ENCODE measurements at places on chromosomes 4 and X. TPM values are rescaled to one million over a fixed set of nuclear protein-coding genes. Genes with fewer than 3 reads are reported as not detected.

The NHSL2 gene
- total RNA-seq: 0.42 TPM

The CFAP99 gene
- not detected for total RNA-seq

The HPSE gene
- total RNA-seq: 1.3 TPM

The NDUFC1 gene
- total RNA-seq: 68.5 TPM

The CLRN2 gene
- total RNA-seq: not detected

The SMIM9 gene
- not detected for total RNA-seq

The IL13RA1 gene
- total RNA-seq: 57.5 TPM

The TREX2 gene
- 1.7 TPM for total RNA-seq

The SLC9B1 gene
- total RNA-seq: not detected

The AR gene
- total RNA-seq: 2.9 TPM

The MAP3K15 gene
- total RNA-seq: 2.2 TPM

The ARFIP1 gene
- total RNA-seq: 12.9 TPM

The SCML1 gene
- 5.8 TPM for total RNA-seq

The CXCL11 gene
- not detected for total RNA-seq

The ASMT gene
- 0.28 TPM for total RNA-seq

The TRIM75 gene
- not detected for total RNA-seq

The TNIP3 gene
- total RNA-seq: 0.39 TPM

The BST1 gene
- 17.0 TPM for total RNA-seq

The MAP7D2 gene
- total RNA-seq: 6.3 TPM

The APBB2 gene
- total RNA-seq: 7.8 TPM
